Fibroblast of upper back skin (primary cell): ENCODE measurements at places on chromosomes 4 and X.

DNA sequence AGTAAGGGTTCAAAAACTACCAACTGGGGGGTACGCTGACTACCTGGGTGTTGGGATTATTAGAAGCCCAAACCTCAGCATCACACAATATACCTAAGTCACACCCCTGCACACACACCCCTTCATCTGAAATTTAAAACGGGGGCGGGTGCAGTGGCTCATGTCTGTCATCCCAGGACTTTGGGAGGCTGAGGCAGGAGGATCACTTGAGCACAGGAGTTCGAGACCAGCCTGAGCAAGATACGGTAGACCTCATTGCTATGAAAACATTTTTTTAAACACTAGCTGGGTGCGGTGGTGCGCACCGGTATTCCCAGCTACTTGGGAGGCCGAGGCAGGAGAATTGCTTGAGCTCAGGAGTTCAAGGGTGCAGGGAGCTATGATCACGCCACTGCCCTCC, 331.0 kb downstream of the ASMT start:
- DNase-seq, result no peak

DNA sequence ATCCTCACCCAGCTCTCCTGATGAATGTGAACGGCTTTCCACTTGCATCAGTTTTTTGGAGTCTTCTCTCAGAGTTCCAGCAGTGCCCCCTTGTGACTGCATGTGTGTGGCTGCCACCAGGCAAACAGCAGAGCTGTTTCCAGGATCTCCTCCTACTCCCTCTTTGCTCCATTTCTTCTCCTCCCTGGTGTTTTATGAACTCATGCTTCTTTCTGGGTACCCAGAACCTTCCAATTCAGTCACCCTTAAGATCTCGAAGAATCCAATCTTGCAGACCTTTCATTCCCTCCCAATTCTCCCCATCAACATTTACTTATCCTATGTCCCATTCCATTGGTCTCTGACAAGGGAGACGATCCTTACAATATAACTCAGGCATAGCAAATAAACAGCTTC, 6.8 kb upstream of the TCEANC start:
- DNase-seq, result peak; percentile 75

DNA sequence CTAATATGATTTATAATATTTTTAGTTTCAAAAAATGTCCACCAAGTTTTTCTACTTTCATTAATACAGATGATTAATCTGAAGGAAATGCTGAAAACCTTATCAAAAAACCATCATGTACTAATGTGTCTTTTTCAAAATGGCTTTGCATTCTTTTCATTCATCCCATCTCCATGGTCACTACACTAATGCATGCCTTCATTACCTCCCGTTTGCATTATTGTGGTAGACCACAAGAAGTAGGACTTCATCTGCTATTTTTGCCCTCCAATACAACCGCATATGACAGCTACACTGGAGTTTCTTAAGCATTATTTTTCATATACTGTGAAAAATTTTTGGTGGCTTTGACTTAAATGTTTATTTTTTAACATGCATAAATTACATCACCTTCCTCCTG, 37.9 kb upstream of the FSTL5 start:
- peak; percentile 43 for DNase-seq

DNA sequence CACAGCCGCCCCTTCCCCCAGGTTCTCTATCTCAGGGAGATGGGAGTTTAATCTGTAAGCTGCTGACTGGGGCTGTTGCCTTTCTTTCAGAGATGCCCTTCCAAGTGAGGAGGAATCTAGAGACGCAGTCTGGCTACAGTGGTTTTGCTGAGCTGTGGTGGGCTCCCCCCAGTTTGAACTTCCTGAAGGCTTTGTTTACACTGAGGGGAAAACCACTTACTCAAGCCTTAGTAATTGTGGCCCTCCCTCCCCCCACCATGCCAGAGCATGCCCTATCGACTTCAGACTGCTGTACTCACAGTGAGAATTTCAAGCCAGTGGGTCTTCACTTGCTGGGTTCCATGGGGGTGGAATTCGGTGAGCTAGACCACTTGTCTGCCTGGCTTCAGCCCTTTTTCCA, 131.3 kb downstream of the FAAH2 start:
- DNase-seq, result no peak

DNA sequence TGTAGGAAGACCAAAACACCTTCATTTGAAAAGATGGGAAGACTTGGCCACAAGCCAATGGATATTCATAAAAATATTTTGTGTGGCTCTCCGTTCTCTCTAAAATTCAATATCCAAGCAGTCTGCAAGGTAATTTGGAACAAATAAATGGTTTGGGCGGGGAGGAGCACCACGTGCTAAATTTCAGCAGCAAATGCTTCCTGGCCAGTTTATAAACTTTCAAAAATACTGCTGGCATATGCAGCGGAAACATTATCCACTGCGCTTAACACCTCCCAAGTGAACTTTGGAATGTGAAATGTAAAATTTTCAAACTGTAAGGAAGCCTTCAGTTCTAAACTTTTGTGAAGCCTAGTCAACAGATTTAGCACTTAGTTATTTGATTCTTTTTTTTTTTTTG, 191.0 kb downstream of the NSUN7 start:
- DNase-seq, result no peak

DNA sequence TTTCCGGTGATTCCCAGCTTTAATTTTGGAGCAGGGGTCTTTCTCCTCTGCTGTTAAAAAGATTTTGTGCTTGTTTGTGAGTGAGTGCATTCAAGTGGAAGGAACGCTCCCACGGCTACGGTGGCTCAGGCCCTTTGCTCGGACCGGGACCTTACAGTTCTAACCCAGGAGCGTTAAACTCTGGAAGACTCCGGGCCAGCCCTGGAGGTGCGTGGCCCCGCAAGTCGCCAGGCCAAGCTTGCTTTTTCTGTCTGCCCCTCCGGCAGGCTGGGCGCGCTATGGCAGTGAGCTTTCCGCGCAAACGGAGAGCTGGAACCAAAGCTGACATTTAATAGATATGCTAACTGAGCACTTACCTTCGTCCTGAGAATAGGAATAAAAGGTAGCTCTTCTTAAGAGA, 18.3 kb upstream of the PITX2 start:
- no peak for DNase-seq

- DNase-seq, result no peak
Measured at GRCh38 chr4:146359771-146360170, 145.4 kb downstream of the REELD1 start.

GRCh38 chr4:106512706-106513105, 144.1 kb upstream of the GIMD1 start:
- DNase-seq, result no peak

DNA sequence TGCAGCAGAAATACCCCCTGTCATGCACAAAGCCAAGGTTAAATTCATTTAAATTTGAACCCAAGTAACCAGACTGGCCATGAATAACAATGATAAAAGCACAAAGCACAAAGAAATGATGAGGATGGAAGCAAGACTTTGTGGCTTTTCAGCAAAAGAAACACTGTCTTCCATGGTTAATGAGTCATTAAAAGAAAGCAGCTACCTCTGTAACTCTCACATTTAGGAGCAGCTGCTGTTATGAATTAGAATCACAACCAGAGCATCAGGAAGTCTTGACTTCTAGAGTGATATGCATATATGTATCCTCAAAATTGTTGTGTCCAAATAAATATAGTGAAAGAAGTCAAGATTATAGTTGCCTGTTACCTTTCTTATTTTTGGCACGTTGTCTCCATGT, 70.7 kb upstream of the RPS6KA6 start:
- DNase-seq, result no peak

DNA sequence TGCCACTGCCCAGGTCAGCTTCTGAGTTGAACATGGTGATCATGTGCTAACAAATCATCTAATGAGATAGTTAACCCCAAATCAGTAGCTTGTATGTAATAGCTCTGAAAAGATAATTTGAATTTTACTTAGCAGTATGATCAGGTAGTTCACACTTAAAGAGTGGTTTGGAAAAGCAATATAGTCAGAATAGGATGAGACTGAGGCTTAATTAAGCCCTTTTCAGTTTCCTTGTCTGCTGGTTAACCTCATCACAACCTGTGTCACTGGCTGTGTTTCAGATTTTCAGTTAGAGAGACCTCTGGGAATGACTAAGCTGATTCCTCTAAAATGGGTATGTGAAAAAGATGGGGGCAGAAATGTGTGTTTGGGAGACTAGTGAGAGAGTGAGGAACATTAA, 38.1 kb downstream of the GPR174 start:
- DNase-seq, result no peak

- no peak for DNase-seq
Measured at GRCh38 chr4:154616287-154616686, 3.8 kb upstream of the FGG start.

DNA sequence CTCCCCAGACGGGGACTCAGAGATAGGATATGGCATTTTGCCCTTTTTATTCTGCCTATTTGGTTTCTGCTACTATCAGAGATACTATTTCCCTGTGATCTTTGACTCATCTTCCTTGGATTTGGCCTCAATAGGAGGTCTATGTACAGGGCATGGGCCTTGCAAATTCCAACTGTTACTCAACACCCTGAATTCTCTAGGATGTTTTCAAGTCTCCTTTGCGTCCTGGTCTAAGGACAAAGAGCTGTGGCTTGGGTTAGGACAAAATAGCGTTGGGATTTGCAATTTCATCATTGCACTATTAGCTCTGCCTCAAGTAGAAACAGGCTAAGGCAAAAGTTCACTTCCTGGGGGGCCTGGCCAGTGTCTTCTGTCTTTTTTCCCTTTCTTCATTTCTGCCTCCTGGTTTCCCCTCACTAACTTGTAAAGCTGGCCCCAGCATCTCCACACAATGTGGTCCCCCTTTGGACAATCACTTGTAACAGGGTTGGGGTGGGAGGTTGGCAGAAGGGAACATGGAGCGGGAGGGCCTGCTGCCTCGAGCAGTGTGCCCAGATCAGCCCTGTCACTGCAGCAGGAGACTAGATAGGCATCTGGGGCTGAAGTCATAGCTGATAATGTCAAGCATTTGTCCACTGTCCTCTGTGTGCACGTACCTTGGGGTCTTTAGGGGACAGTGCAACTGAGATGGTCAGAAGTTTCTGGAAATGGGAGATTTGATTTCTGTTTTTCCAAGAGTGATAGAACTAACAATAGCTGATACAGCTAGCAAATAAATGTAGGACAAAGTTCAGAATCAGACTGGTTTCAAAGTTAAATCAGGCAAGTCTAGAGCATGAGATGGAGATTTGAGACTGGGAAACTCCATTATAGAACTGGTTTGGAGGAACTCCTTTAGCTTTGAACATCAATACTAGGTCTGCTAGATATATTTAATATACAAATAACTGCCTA, 25.8 kb upstream of the STBD1 start:
- DNase-seq, result no peak

GRCh38 chr4:138312536-138312911, 70.4 kb upstream of the SLC7A11 start:
- DNase-seq, result no peak

- DNase-seq, result no peak
Measured at GRCh38 chr4:84914686-84915395, 51.6 kb downstream of the WDFY3 start.

- DNase-seq, result no peak
Measured at GRCh38 chrX:85851418-85851817, 195.9 kb downstream of the CHM start.

- DNase-seq, result no peak
Measured at GRCh38 chrX:107683931-107684330, 55.6 kb downstream of the PRPS1 start.

GRCh38 chr4:21041708-21042107, 341.4 kb downstream of the PACRGL start:
- DNase-seq, result no peak
